ENCODE measurements at places on chromosomes 1 and 21. TPM values are rescaled to one million over a fixed set of nuclear protein-coding genes. Genes with fewer than 3 reads are reported as not detected.

DNA sequence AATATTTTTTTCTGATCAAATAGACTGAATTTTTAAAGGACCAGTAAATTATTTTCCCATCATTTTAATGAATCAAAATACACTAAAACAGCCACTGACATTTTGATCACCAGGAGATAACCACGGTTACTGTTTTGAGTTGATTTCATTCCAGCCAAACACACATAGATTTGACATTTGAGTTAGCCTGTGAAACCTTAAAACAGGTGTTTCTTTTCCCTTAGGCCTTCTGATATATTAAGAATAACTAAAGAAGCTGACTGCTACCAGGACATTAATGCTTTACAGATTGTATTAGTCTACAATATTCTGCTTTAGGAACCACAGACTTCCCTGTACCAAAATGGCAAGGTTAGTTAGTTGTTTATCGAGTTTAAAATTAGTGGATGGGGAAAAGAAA, 193.4 kb downstream of the OMA1 start:
- no peaks in the 10 kb centered on the region for H3K36me3 ChIP-seq
- no peaks in the 10 kb centered on the region for H3K27me3 ChIP-seq

DNA sequence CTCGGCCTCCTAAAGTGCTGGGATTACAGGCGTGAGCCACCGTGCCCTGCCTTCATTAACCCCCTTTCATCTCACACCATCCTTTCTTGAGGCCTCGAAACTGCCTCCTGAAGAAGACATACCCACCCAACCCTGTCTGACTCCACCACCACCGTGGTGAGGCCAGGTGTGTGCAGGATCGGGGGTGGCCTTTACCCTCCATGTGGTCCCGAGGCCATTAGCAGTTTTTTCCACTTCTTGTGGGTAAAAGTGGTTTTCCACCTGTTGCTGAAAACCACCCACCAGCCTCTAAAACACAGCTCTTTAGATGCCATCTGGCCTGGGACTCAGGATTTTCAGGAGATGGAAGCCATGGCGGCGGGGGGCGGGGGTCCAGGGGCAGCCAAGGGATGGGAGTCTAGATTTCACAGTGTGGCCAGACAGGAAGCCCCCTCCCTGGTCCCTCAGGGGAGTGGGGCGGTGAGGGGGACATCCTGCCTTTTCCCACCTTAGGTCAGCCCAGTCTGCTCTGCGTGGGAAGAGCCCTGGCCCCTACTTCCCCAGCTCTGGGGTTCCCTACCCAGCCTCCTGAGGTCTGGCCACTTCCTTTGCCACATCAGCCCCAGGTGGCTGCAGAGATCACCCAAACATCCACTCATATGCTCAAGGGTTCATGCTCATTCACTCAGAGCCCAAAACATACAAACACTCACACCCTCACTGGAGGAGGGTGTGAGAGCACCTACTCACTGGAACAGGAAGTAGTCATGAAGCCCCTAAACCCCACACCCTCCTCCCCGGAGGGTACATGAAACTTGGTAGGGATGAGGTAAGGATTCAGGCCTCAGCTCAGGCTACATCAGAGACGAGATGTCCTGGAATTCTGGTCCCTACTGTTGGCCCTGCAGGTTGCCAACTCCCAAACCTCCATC, 2.3 kb downstream of the FGR start:
- peak overlapping the region; percentile 21 for H3K27ac ChIP-seq
- no peaks in the 10 kb centered on the region for H3K4me1 ChIP-seq
- no peak overlapping the region for H3K4me3 ChIP-seq

Gene BSDC1
- 107 TPM for total RNA-seq

DNA sequence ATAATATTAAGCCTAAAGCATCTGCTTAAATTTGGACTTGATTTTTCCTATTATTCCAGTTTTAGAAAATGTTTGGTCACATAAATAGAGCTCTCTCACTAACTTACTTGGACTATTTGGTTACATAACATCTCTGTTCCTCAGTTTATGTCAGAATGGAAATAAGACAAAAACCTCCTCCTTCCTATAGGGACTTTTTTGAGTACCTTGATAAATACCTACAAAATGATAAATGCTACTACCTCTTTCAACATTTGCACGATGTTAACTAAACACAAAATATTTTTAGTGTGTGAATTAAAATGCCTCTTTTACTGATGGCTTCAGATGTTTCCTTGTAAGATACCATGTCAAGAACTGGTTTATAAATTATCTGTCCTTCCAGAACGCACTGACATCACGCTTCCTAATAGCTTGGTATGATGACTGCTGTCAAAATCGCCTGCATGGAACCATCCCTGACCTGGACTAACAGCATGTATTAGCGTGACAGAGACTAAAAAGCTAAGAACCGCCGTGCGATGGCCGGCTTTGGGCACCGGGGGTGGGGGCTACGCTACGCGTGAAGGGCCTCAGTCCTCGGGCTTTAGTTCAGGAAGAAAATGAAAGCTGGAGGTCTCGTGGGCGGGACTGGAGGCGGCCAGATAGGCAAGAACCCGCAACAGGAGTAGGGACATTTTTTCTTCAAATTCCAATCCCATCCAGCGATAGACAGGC, 133.2 kb upstream of the BARHL2 start:
- H3K27me3 ChIP-seq: no peaks in the 10 kb centered on the region
- H3K27ac ChIP-seq: peak overlapping the region; percentile 76
- DNase-seq: peak; percentile 54
- no peaks in the 10 kb centered on the region for H3K4me1 ChIP-seq

Gene RRP1B
- total RNA-seq: 16.1 TPM

Gene NFYC
- 43.1 TPM for total RNA-seq

DNA sequence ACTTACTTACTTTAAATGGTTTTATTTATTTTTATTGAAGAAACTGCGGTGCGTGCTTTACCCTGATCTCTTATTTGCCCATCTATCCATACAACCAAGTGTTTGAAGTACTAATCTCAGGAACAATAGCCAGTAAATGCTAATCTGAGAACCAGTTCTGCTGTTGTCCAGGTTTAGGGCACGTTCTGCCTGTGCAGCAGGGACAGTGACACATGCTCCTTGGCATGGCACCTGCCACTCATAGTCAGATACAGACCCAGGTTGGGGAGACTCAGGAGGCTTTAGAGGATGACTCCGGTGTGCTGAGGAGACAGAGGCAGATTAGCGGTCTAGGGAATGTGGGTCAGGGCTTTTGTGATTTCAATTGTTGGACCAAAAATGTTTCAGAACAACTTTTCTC, 83.6 kb downstream of the NRIP1 start:
- no peaks in the 10 kb centered on the region for H3K36me3 ChIP-seq
- H3K27ac ChIP-seq: no peak overlapping the region
- peaks cover 18% of the 10 kb centered on the region for H3K4me1 ChIP-seq
- no peak overlapping the region for H3K4me3 ChIP-seq
- DNase-seq: no peak

DNA sequence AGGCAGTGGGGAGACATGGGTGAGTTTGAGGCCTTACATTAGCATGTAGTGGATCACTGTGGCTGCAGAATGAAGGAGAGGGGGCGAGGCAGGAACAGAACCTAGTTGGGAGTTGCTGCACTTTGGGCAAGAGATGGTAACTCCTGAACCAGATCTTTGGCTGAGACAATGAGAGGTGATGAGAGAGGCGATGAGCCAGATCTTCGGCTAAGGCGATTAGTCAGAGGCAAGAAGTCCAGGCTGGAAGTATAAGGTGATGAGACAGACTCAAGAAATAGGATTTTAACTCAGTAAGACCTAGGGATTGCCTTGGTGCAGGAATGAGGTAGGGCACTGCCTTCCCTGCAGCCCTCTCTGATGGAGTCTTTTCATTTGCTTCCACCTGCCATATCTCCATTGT, 9.1 kb upstream of the ARTN start:
- no peak for DNase-seq
- H3K4me1 ChIP-seq: no peaks in the 10 kb centered on the region
- H3K27me3 ChIP-seq: no peaks in the 10 kb centered on the region
- no peak overlapping the region for H3K4me3 ChIP-seq

- no peak overlapping the region for H3K4me3 ChIP-seq
- no peak overlapping the region for H3K27ac ChIP-seq
- no peaks in the 10 kb centered on the region for H3K27me3 ChIP-seq
- DNase-seq: no peak
- no peaks in the 10 kb centered on the region for H3K36me3 ChIP-seq
Measured at GRCh38 chr1:151520359-151520758, 9.2 kb downstream of the CGN start.

- no peaks in the 10 kb centered on the region for H3K36me3 ChIP-seq
- no peak for DNase-seq
- no peak overlapping the region for H3K27ac ChIP-seq
- no peak overlapping the region for H3K4me3 ChIP-seq
Measured at GRCh38 chr1:161439280-161440232, 65.7 kb upstream of the FCGR2A start.

DNA sequence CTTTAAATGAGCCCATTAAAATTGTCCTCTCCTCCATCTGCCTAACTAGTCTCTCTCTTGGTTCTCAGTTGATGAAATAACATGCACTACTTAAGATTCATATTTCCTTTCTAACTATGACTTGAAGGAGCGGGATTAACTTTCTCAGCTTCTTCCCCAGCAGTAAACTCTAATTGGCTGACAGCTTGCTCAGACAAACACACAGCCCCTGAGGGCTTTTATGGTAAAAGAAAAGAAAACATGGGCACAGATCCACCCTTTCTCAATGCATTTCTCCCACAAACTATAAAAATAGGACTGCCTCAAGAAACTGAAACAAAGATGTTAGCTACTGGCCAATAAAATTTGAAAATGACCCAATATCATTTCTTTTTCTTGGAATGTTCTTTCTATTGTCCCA, 703.1 kb downstream of the ADGRL2 start:
- no peaks in the 10 kb centered on the region for H3K36me3 ChIP-seq
- no peaks in the 10 kb centered on the region for H3K27me3 ChIP-seq
- H3K4me1 ChIP-seq: no peaks in the 10 kb centered on the region
- no peak overlapping the region for H3K27ac ChIP-seq
- no peak overlapping the region for H3K4me3 ChIP-seq

DNA sequence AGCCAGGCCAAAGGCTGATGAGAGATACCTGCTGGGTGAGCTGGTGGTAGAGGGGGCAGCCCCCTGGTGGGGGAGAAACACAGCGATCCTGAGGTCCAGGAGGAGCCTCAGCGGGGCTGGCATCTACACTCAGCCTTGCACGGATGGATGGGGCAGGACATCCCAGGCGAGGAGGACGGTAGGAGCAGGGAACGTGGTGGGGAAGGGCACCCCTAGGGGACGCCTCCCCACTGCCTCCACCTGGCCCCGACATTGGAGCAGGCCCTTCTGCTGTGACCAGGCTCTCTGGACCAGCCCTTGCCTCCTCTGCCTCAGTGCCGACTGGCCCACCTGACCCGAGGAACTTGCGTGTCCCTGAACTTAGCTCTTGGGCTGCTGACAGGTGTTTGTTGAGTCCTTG, 6.4 kb upstream of the MMEL1 start:
- no peak overlapping the region for H3K4me3 ChIP-seq
- H3K36me3 ChIP-seq: no peaks in the 10 kb centered on the region
- peaks cover 14% of the 10 kb centered on the region for H3K4me1 ChIP-seq

- DNase-seq: no peak
- no peak overlapping the region for H3K27ac ChIP-seq
- H3K4me3 ChIP-seq: no peak overlapping the region
- no peaks in the 10 kb centered on the region for H3K27me3 ChIP-seq
Measured at GRCh38 chr1:6292102-6292501, 31.2 kb upstream of the GPR153 start.

Gene OVAAL
- not detected for total RNA-seq

- no peak overlapping the region for H3K27ac ChIP-seq
- H3K36me3 ChIP-seq: no peaks in the 10 kb centered on the region
- no peaks in the 10 kb centered on the region for H3K27me3 ChIP-seq
- H3K4me1 ChIP-seq: peaks cover 21% of the 10 kb centered on the region
- no peak for DNase-seq
Measured at GRCh38 chr1:22747021-22747734, 36.5 kb downstream of the EPHB2 start.

- peak within 1 kb of the TSS; percentile 96 for H3K4me3 ChIP-seq
- peak; percentile 90 for DNase-seq
- H3K4me1 ChIP-seq: peaks cover 27% of the 10 kb centered on the region
- H3K27me3 ChIP-seq: no peaks in the 10 kb centered on the region
- peak within 1 kb of the TSS; percentile 89 for H3K27ac ChIP-seq
Measured at GRCh38 chr1:52726265-52727113, at the start of gene ZYG11B. TSS of gene ZYG11B (plus strand) at chr1:52726453. CDS start at chr1:52726654, 201 bp downstream.

Gene OR10J5
- total RNA-seq: not detected
